HFF-Myc (cell line): ENCODE measurements at places on chromosomes 16 and 17.

GRCh38 chr17:31314782-31315100 is 887 bp upstream of the EVI2B start:
- DNase-seq: no peak

DNA sequence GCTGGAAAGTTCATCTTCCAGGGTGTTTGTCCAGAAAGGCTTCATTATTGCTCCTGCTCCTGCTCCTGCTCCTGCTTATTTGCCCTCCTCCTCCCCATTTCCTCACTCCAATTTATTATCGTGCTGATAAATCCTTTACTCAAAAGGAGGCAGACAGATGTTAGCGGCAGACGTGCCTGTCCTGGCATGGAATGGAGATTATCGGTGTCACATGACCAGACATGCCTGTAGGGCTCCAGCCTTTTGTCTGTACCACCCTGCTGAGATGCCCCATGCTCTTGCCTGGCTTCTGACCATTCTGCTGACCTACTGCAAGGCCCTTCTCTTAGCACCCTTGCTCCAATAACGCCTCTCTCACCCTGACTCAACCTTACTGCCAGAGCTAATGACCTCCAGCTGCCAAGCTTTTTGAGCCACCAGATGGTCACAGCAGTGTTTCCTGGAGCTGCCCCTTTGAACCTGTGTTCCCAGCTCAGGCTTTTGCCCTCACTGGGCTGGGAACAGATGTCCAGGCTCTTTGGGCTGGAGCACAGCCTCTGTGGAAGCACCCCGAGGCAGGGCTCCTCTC is 12.8 kb downstream of the DNAH9 start:
- no peak for DNase-seq

- DNase-seq: no peak
Observed at GRCh38 chr17:71413935-71414334, 706.9 kb upstream of the SOX9 start.

- no peak for DNase-seq
Observed at GRCh38 chr16:68902969-68903345, 59.6 kb downstream of the TANGO6 start.

DNA sequence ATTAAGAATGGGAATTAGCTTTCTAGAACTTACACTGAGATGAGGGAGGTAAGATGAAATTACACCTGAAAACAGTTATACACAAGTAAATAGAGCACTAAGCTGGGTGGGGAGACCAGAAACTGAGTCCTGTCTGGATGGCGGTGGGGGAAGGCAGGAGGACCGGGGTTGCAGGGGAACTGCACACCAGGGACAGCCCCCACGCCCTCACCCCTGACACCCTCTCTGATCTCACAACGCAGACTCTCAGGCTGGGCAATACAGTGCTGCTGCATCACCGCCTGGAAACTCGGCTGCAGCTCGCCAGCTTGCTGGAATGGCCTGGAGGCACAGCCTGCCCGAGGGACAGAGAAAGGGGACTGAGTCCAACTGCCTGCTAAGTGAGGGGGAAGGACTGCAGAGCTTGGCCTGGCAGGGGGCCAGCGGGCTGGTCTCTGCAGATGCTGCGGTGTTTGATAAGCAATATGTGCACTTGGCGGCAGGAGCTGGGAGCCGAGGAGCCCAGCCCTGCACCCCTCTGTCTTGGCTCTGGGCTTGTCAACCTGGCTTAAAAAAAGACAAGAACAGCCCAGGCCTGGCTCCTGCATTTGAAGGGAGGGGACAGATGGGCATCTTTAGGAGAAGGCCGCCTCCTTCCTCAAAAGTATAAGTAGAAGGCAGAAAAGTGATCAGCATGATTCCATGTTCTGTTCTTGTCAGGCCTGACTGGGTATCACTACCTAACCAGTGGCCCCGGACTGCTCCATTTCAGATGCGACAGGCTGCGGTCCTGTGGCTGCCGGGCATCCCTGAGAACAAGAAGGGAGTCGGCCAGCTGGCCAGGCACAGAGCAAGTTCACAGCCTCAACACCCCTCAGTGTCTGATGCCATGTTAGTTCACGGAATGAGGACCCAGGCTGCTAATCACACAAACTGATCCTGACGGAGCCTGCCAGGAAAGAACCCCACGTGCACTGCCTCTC is 30.2 kb downstream of the SPHK1 start:
- no peak for DNase-seq
